ENCODE measurements at places on chromosomes 3 and 15. TPM values are rescaled to one million over a fixed set of nuclear protein-coding genes. Genes with fewer than 3 reads are reported as not detected.

DNA sequence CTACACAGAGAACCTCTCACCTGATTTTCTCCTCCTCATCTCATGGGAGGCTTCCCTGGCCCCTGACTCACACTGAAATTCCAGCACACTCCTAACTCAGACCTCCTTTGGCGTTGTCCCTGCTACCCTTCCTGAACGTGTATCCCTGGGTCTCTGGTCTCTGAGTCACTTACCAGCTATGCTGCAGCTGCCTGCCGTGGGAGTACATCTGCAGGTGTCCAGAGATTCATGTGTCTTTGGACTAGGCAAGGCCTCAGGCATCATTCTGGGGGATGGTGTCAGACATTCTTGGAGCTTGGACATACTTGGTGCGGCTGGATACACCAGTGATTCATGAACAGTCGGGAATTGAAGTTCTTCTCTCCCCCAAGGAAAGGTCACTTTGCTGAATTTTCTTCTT, 148.8 kb upstream of the TRIM42 start:
- DNase-seq, result peak; percentile 96

Gene CACNA1D
- total RNA-seq, result 0.13 TPM

GRCh38 chr3:4695846-4696245, 202.7 kb downstream of the ITPR1 start:
- peak; percentile 72 for DNase-seq

DNA sequence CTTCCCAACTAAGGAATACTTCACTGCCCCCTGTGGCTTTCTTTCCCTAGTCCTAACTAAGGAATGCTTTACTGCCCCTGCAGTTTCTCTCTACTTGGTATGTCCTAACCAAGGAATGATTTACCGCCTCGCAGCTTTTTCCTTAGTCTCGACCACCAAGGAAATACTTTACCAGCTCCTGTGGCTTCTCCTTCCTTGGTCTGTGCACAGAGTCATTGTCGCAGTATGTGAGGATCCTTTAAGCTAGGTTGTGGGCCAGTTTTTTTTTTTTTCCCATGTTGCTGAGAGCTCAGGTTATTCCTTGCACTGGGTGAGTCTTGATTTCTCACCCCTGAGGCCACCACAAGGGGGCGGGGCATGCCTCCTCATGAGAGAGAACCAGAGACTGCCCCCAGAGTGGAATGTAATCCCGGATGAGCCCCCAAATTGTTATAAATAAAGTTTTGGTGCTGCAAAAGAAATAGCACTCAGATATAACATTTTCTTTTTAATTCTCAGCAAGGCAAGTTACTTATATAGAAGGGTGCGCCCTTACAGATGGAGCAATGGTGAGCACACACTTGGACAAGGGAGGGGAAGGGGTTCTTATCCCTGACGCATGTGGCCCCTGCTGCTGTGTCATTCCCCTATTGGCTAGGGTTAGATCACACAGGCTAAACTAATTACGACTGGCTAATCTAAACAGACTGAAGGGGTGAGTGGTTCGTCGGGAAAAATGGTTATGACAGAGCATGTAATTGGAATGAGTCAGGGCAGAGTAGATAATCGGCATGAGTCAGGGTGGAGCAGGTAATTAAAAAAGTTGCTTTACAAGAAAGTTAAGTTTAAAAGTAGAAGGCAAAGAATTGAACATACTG, 27.0 kb downstream of the NDUFB4 start:
- DNase-seq, result peak; percentile 70

- no peak for DNase-seq
These were observed 36.7 kb downstream of the HMCES start for GRCh38 chr3:129315223-129315997.

Gene A4GNT
- total RNA-seq, result not detected

GRCh38 chr15:76325704-76326103, 10.9 kb upstream of the ISL2 start:
- no peak for DNase-seq

Gene RNU5B-1
- not detected for total RNA-seq

- no peak for DNase-seq
These were observed 552.8 kb downstream of the FOXP1 start for GRCh38 chr3:71030748-71031147.

Data from bronchial epithelial cell (primary cell).